Fibroblast of the aortic adventitia (primary cell): ENCODE measurements at places on chromosomes 4 and X. TPM values are rescaled to one million over a fixed set of nuclear protein-coding genes. Genes with fewer than 3 reads are reported as not detected.

DNA sequence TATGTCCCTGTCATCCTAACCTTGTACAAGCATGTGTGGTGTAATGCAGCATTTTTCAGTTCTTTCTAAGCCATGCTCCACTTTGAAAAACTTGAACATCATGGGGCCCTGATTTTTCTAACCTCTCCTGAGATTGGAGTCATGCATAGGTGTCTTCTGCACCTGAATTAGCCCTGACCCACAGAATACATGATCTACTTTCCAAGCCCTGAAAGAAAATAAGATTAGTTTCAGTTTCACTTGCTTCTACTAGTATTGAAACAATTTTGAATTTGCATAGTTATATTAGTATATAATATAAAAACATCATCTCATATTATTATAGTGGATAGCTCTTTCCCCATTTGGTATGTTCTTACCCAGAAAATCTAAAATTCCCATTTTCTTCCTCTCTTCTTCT, 178.2 kb downstream of the HS3ST1 start:
- DNase-seq = no peak

DNA sequence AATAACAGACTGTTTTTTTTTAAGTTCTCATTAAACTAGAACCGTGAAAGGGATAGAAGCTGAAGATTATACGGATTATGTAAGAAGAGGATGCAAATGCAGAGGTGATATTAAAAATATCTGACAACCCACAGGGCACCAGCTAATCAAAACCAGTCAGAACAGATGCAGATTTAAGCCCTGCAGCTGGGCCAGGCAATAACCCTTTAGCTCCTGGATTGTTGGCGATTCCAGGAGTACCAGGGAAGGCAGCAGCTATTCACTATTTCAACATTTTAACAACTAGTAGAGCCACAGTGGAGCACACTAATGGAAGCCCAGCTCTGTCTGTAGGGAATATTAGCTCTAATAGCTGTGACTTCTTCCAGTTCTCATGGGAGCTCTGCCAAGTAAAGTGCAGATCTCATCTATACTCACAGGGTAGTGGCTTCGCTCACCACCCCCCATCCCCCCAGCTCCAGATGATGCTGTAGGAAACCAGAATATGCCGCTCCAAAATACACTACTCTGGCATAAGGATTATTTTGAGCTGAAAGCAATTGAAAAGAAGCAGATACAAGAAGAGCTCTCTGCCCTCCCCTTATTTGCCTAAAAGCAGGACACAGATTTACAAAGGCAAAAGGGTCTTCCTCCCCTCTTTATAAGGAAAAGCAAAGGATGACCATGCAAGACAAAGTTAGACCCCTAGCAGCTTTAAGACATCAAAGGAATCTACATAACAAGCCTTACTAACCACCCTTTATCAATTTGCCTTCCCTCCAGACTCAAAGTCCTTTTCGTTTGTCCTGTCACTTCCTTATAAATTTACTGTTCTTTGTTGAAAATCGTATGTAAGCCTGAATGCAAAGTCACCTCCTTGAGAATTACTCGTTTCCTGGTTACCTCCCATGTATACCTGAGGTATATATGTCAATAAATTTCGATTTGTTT, 13.7 kb downstream of the SCD5 start:
- peak; percentile 66 for DNase-seq

GRCh38 chr4:23614284-23614892, 275.5 kb downstream of the PPARGC1A start:
- DNase-seq = peak; percentile 21

DNA sequence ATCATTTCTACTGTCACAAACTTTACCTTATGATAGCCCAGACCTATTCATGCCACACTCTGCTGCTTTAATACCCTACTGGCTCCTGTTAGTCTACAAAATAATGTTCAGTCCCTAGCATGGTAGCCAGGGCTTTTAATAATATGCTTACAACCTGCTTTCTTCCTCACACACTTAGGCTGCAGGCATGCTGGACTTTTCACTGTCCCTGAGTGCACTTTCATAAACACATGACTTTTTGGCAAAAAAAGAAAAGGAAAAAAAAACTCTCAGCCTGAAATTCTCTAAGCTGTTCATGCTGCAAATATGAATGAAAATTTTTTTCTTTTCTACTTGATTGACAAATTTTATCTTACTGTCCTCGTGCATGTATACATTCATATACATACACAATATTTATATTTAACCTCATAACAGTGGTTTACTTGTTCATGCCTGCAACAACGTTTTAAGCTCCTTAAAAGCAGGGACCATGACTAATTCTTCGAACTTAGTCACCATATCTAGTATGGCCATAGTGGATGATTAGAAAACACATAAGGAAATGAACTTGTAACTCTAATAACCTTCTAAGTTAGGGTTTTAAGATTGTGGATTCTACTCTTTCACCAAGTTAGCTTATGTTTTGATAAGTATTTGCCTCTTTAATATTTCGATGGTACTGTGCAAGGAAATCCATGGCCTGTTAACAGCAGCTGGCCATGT, 229.5 kb downstream of the SPCS3 start:
- peak; percentile 54 for DNase-seq

DNA sequence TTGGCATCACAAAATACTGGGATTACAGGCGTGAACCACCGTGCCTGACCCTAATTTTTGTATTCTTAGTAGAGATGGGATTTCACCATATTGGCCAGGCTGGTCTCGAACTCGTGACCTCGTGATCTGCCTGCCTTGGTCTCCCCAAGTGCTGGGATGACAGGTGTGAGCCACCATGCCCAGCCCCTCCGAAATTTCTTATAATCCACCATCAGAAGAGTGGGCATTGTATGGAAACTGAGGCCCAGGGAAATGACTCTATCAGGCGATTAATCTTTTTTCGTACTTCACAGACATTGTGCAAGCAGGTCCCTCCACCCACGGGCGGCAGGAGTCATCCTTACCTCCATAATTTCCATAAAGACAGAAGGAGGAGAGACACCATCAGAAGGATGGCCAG, 16.0 kb downstream of the CRLF2 start:
- no peak for DNase-seq

- DNase-seq = peak; percentile 91
Measured at GRCh38 chr4:123986268-123986798, 589.7 kb downstream of the SPRY1 start.

DNA sequence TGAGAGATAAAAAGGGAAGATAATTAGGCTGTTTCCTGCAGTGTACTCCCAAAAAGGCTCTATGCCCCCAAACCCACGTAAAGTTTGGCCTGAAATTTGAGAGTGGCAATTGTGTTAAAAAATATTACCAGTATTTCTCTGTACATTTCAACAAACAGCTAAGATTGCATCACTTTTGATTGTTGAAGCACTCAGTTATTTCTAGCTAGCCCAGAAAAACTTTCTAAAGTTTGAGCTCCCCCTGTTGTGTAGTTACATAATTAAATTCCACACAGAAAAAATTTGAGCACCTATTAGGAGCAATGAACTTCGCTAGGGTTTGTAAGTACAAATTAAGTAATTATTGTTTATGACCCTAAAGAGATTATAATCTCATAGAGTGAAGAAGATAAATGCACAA, 109.4 kb downstream of the DLG3 start:
- peak; percentile 69 for DNase-seq

DNA sequence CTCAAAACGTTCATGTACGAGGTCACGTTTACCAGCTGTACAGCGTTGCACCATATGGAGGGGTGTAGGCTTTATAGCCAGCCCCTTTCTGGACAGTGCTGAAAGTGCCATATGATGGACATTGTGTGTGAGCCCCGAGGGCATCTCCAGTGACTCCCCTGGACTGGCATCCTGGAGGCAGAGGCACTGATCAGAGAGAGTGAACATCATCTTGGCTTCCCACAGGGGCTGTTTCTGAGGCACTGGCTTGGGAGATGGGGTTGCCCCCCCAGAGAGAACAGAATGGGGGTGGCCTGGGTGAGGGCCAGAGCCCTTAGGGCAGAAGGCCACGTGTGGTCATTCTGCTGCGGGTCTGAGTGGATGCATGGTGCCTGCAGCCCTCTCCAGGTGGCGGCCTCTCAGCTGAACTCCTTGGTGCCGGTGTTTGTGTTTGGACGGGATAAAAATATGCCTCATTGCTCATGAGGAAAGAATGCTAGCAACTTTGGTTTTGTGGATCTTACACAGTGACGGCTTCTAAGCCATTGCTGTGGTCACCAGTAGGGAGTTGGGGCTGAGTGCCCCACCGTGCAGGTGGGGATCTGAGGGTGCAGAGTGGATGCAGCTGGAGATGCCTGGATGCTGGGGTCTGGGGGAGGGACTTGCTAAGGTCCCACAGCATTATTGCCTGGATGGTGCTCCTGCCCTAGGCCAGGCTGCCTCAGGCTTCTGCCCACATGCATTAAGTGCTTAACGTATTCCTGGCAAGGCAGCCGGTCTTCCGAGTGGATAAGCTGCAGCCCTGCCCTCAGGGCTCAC, 3.4 kb downstream of the WFS1 start:
- DNase-seq = peak; percentile 70

- peak; percentile 37 for DNase-seq
Measured at GRCh38 chrX:39816871-39817731, 280.7 kb downstream of the BCOR start.

DNA sequence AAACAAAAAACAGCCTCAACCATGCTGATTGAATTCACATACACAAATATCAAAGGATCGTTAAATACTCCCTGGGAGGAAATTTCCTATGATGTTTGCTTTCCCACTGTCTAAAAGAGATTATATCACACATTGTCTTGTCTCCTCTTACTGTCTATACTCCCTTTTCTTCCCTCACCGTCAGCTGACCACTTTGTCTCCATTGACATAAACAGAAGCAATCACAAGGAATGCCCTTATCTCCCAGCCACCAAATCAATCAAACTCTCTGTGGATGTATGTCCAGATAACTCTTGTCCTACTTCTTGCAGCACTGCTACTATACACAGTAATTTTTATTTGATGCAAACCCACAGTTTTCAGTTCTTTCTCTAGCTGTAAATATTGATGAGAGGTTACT, 12.2 kb upstream of the NUDT9 start:
- no peak for DNase-seq

DNA sequence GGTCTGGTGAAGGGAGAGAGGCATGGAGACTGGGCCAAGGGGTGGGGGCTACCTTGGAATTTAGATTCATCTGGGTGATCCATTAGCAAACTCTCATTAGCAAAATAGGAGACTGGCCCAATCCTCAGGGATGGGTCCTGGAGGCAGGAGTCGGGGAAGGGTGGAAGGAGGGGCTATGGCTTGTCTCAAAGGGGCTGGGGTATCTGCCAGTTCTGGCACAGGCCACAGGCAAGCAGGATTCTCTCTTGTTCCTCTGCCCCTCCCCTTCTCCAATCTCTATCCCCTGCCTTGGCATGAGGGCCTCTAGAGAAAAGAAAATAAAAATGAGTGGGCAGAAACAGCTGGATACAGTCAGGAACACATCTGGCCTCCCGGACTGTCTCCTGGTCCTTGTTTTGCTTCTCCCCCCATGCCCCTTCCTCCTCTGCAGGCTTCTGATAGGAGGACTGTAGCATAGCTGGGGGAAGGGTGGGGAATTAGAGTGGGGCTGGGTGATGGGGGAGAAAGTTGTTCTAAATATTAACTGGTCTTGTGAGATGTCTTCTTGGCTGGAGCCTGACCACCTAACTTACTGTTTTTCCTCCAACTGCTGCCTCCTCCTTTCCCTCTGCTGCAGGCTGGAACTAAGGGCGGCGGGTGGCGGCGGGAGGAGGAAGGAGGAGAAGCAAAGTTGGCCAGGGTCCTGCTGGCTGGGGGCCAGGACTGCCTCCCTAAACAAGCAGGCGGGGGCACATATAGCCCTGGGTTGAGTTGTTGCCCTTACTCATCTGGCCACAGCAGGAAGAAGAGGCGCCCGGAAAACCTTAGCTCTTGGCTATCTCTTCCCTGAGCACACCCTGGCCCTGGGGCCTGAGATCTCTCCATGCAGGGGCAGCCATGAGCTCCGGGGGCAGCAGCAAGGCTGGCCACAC, 53.3 kb upstream of the LAS1L start:
- DNase-seq = peak; percentile 80

- DNase-seq = no peak
Measured at GRCh38 chrX:38438321-38438720, 85.9 kb downstream of the OTC start.

DNA sequence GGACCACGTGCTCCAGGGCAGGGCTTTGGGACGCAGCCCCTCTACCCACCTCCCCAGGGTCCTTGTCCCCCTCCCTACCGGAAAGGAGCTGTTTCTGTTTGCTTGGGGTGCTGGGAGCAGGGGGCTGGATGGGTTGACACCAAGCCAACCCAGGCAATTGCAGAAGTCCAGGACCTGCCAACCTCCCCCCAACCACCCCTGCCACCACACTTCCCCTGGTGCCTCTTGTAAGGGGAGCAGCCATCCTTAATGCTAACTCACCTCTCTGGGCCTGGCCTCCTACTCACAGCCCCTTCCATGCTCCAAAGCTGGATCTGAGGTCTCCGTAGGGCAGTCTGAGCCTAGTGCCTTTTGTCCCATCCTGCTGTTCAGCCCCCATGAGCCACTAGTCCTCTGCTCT, 631.9 kb downstream of the BCOR start:
- DNase-seq = no peak

DNA sequence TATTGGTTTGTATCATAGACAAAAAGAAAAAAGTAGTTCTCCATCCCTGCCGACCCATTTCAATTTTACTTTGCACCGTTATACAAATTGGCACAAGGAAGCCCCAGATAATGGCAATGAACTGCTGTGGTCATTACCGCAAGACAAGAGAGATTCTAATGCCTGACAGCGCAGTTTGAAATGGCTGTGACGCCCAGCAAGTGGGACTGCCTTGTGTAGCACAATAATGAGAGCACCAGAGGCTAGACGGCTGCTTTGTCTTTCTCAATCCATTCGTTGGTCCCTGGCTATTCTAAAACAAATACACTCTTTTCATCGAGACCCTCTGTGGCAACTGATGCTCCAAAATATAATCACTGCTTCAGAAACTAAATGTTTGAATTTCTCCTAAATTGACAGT, 192.4 kb upstream of the NEIL3 start:
- no peak for DNase-seq

TDO2 gene
- 1.5 and 1.8 TPM in 2 replicates for total RNA-seq

XAGE2 gene
- total RNA-seq = not detected in 2 replicates

CSN1S1 gene
- not detected in 2 replicates for total RNA-seq
